ENCODE measurements at places on chromosomes 3 and 15.

DNA sequence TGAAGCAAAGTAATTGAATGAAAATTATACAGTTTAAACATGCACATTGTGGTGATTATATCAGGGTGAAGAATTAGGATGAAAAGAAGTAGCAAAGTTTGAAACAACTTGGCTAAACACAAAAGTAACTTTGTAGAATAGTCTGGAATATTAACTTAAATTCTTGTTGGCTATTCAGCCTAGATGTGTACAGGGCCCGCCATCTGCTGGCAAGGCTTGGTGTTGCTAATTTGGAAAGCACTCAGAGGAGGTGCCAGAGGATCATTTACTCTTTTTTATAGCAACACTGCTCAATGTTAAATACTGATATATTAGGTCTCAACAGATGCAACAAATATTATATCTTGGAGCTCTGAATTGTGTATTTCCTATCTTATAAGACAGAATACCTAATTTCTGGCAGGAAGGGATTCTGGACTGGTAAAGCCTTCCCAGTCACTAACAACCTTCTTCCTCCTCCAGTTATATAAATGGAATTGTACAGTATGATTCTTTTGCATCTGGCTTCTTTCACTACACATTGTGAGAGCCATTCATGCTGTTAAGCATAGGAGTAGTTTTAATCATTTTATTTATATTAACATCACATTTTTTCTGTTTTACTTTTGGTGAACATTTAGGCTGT lies 36.1 kb downstream of the TTC23 start:
- DNase-seq: peak; percentile 46

DNA sequence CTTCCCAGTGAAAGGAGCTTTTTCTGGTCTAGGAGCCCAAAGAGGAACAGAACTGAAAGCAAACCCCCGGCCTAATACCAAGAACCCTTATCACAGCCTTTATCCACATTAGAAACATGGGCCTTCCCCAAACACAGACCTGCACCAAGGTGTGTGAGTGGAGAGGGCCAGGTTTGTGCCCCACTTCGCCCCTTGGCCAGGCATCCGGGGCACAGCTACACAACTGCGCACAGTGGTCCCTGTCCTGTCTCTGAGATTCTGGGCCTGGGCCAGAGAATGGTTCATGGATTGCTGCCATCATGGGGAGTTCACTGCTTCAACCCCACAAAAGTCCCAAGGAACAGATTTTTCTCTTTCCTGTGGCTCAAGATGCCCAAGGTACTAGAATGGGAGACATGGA lies 125.5 kb upstream of the ABHD17C start:
- no peak for DNase-seq

DNA sequence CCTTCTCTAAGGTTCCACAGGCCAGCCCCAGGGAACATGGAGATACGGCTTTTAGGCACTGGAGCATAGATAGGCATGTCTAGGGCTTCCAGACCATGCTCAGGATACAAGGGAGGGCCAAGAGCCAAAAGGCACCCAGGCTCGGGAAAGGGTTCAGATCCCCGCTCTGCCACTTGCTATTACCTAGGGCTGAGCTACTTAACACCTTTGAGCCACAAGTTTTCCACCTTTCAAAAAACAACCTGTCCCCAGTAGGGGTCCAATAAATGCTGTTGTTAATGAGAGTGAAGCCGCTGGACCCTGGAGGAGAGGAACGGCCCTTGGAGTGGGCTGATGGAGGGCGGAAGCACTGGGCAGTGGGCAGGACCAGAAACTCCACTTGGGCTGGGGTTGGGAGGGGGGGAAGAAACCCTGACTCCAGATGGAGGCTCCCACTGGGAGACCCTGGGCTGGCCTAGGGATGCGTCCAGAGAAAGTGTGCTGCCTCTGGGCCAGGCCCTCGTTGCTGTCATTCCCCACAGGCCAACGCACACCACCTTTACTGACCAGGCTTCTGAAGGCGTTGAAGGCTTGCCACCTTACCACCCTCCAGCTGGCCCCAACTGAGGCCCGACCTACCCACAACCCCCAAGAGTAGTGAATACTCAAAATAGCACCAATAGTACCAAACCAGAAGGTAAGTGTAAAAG lies 8.6 kb upstream of the ITPKA start:
- no peak for DNase-seq

DNA sequence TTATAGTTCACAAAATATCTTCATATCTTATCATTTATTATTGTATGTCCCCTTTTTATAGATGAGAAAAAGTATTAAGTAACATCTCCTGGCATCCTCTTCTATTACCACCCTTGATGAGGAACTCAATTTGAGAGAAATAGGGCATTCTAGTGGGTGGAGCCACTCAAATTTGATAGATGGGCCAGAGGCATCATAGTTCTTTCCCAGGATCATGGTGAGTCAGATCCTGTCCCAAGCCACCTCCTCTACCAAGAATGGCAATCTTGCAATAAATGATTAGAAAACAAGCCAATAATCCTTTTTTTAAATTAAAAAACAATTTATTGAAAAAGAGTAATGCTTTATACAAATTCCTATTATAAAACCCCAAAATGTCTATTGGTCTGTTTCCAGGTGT lies 16.8 kb downstream of the CLDN1 start:
- DNase-seq: no peak

- DNase-seq: no peak
Measured at GRCh38 chr3:114307832-114308231, 14.0 kb downstream of the TIGIT start.

DNA sequence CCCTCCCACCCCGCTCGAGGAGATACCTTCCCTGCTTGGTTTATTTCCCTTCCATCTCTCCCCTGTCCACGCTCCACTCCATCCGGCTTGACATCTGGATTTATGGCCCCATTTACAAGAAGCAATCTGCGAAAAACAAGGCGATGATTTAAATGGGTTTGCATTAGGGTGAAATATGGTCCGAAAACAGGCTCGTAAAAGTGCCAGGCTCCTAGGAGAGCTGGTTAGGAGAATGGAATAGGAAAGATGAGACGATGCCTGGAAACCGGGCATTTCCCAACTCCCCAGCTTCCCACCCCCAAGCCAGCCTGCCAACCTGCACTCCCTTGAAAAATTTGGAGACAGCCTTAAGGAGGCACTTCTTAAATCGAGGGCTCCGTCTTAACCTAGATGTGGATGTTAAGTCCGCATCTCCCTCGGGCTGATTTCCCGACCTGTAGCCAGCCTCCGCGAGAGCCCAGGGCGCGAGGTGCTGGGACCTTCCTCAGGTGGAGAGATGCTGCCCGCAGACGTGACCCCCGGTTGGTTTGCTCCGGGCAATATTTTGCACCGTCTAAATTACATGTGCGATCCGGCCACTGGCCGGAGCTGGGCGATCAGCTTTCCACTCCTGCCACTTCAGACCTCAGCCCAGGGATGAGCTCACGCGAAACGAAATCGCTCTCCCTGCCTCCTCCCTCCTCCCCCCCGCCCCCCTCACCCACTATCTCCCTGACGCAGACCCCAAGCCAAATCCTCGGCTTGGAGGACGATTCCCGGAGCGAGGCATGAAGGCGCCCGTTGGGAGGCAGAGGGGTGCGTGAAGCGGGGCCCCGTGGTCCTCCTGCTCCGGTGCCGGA lies 1.3 kb downstream of the GRM7 start:
- no peak for DNase-seq

GRCh38 chr3:190608850-190609589 lies 95.1 kb downstream of the IL1RAP start:
- DNase-seq: no peak

DNA sequence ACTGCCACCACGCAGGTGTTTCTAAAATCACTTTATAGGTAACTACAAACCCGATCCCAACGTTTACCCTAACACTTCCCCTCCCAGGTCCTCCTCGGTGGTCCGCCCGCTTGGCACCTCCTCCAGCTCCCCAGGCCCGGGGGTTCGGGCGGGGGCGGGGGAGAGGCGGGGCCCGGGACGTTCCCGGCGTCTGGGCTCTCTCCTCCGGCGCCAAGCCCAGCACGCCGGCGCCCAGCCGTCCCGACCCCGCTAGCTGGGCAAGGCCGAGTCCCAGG lies 562 bp downstream of the CGGBP1 start:
- no peak for DNase-seq

DNA sequence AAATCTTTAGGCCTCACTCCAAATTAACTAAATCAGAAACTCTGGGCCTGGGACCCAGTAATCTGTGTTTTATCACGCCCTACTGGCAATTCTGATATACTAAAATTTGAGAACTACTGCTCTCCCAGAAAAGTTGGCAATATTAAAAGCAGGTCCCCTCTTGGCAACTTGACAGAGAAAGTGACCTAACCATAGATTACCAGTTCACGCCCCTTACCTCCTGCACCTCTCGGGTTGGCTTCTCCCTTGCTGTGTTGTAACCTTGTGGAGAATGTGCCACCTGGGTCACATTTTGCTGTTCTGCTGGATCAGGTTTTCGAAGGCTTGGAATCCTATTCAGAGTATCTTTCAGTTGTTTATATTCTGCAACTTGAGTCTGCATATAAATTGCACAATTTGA lies 59.1 kb downstream of the GOLIM4 start:
- DNase-seq: no peak

- DNase-seq: no peak
Measured at GRCh38 chr15:32991619-32992111, 202.8 kb downstream of the FMN1 start.

- DNase-seq: no peak
Measured at GRCh38 chr3:45082142-45082538, 56.0 kb downstream of the CLEC3B start.

GRCh38 chr3:70360979-70361760 lies 48.7 kb upstream of the MDFIC2 start:
- DNase-seq: no peak

DNA sequence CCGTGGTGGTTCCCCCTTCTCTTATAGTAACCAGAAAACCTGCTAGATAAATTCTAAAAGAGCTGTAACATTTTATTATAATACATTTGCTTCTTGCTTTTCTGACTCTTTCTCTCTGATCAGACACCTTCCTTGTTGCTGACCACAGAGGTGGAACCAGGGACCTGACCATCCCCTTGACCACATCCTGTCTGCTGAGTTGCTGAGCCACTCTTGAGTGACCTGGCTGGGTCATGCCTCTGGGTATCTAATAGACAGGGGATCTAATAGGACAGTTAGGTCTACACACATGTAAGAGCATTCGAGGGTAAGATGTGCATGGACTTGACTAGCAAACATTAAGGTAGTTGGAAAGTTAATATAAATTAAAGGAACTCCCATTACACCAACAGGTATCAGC lies 22.8 kb upstream of the TRIM59 start:
- no peak for DNase-seq

GRCh38 chr3:171765511-171765887 lies 44.8 kb downstream of the PLD1 start:
- no peak for DNase-seq

GRCh38 chr3:180290300-180290699 lies 253.6 kb upstream of the PEX5L start:
- no peak for DNase-seq

DNA sequence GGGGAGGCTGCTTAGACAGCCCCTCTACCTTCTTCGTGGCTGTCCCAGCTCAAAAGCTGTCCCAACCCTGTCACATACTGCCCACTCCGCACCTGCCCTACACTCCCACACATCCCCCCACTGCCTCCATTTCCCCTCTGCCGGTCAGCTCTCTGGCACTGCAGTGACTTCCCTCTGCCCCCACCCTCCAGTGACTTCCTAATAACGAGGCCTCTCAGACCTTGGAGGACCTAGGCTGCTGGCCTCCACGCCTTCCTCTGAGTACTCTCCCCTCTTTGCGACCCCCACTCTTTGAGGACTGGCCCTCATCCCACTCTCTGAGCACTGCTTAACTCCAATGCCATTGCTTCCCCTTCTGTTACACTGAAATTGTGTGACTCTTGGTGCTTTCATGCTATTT lies 45.3 kb downstream of the KY start:
- no peak for DNase-seq

DNA sequence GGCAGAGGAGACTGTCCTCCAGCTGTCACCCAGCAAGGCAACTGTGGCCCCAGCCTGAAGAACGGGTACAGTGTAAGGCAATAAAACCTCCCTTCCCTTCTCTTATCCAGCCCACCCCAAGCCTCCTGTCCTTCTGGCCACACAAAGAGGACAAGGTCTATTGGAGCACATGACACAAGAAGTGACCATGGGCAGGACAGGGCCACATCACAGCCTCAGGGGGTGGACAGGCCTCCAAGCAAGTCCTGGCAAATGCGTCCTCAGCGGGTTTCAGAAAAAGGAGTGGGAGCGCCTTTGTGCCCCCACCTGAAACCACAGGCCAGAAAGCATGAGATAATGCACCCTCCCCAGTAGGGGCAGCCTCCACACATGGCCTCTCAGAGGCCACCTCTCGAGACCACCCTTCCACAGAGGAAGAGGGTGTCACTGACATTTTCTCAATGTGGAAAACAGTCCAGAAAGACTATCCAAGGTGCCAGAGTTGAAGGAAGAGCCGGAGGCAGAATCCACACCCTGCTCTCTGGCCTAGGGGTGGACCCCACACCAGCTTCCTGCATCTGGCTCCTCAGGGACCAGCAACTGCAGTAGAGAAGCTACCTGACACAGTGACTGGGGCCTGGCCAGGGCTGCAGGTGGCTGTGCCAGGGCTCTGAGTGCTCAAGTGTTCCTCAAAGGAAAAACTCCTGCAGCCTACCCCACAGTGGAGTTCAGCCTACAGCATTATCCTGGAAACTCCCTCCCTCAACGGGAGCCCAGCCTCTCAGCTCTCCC lies 43.9 kb downstream of the CCDC12 start:
- DNase-seq: no peak

DNA sequence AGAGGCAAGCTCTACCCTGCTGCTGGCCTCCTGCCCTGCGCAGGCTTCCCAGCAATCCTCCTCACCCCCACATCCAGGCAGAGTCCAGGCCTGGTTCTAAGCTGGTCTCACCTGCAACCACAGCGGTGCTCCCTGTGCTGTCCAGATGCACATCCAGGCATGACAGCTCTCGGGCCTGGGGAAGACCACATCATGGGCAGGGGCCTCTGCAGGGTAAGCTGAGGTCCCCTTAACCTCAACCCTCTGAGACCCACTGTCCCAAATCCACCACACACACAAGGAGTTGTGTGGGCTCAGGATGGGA lies 10.8 kb downstream of the PLA2G4D start:
- no peak for DNase-seq

Measured in germinal center (tissue), 1 donor.